ENCODE measurements at places on chromosomes 6 and 20.

DNA sequence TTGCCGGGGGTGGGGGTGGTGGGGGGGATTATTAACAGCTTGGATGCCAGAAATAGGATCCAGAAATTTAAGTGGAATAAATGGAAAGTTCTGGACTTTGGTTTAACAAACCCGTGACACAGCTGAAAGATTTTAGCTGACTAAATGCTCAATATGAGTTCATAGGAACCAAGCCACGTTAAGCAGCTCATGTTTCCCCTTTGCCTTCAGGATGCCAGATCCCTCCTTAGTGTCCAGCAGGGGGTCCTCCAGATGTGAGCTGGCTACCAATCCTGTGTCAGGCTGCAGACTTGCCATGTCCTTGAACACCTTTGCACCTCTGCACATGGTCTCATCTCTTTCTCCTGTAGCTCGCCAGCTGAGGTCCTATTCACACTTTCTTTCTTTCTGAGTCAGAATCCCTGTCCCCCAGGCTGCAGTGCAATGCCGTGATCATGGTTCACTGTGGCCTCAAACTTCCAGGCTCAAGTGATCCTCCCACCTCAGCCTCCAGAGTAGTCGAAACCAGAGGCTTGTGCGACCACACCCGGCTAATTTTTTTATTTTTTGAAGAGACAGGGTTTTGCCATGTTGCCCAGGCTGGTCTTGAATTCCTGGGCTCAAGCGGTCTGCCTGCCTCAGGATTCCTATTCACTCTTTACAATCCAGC, 133.3 kb upstream of the ARMC2 start:
- DNase-seq: no peak

- DNase-seq: no peak
Observed at GRCh38 chr20:60395991-60396390, 437.8 kb downstream of the CDH26 start.

DNA sequence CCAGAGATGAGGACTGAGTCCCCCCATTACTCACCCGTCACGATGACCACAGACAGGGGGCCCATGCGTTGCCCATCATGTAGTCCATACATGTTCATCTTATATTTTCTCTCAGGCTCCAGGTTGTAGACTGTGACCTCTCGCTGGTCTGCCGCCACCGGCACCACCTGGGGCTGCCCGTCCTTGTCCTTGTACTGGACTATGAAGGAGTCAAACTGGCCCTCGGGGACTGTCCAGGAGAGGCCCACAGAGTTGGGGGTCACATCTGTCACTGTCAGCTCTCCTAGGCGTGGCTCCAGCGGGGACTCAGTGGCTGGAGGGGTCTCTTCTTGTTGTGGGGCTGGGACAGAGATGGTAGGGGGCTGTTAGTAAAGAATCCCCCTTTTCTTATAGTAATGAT, 35.4 kb downstream of the CYP21A2 start:
- DNase-seq: no peak

- DNase-seq: no peak
Observed at GRCh38 chr6:114304304-114304887, 38.4 kb downstream of the HS3ST5 start.

DNA sequence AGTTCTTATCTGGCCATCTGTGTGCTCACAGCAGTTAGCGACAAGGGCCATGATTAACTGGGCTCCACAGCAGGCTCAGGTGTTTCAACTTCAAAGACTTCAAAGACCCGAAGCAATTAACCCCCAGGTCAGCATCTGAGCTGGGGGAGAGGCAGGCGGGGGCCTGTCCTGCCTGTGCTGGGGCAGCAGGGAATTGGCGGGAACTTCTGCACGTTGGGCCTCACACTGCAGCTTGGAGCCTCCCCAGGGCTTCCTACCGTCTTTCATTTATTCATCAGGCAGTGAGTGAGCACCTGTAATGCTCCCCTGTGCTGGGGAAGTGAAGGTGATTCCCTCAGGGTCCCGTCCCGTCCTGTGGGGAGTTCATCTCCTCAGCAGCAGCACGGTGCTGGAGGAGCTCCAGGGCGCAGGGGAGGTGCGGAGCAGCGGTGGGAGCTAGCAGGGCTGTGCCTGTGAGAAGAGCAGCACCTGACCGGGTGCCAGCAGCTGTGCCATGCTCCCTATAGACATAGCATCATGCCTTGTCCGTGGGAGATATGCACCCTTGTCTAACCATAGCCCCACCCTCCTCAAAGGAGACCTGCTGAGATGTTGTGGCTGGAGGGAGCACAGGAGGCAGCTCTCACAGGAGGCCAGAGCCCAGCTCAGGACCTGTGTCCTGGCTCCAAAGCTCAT, 51.8 kb upstream of the FRMD1 start:
- no peak for DNase-seq

- no peak for DNase-seq
Observed at GRCh38 chr6:111565326-111566221, 40.1 kb downstream of the TRAF3IP2 start.

- no peak for DNase-seq
Observed at GRCh38 chr6:151004383-151005024, 139.0 kb downstream of the MTHFD1L start.

GRCh38 chr6:145224450-145224849, 510.9 kb downstream of the EPM2A start:
- DNase-seq: no peak

- DNase-seq: peak; percentile 19
Observed at GRCh38 chr20:24381886-24382285, 87.5 kb upstream of the SYNDIG1 start.

DNA sequence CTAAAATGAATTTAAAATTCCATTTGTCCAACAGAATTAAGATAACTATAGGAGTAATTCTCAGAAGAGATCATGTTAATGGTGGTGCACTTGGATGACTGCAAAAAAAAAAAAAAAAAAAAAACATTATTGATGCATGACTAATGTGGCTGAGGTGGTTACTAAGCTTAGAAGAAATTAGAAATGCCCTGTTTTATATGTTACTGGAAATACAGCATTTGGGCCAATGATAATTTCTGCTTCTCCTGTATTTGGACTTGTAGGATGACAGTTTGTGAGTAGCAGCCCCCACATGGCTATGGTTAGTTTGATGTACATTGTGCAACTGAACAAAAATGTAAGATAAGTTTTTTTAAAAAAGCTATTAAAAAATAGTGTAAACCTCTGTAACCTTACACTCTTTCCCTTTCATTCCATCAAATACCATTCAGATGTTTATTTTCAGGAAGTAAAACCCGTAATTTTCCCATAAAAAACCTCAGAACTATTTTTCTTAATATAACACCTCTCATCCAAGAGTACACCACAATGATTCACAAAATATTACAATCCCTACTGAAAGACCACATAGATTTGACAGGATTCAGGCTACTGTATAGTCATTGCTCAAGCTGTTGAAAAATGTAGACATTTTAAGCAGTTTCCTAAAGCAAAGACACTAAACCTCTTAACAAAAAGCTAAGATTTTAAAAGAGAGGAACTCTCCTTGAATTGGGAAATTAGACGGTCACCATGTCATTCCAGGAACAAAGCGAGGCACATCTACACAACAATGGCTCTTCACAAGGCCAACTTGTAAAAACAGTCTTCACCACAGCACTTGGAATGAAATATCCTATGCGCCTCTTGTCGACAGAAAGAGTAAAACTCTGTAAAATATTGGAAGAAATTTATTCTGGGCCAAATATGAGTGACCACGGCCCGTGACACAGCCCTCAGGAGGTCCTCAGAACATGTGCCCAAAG, 83.0 kb downstream of the WDR27 start:
- DNase-seq: no peak

GRCh38 chr20:41095110-41095969, 42.0 kb upstream of the PLCG1 start:
- no peak for DNase-seq

- DNase-seq: no peak
Observed at GRCh38 chr6:147769496-147770087, 261.1 kb downstream of the SAMD5 start.

DNA sequence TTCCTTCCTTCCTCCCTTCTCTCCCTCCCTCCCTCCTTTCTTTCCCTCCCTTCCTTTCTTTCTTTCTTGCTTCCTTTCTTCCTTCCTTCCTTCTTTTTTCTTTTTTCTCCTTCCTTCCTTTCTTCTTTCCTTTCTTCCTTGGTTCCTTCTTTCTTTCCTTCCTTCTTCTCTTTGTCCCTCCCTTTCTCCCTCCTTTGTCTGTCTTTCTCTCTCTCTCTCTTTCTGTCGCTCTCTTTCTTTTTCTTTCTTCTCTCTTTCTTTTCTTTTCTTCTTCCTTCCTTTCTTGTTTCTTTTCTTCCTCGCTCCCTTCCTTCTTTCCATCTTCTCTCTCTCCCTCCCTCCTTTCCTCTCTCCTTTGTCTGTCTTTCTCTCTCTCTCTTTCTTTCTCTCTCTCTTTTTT, 601.9 kb upstream of the JAG1 start:
- no peak for DNase-seq

- DNase-seq: no peak
Observed at GRCh38 chr6:81808851-81809570, 56.5 kb upstream of the TENT5A start.

DNA sequence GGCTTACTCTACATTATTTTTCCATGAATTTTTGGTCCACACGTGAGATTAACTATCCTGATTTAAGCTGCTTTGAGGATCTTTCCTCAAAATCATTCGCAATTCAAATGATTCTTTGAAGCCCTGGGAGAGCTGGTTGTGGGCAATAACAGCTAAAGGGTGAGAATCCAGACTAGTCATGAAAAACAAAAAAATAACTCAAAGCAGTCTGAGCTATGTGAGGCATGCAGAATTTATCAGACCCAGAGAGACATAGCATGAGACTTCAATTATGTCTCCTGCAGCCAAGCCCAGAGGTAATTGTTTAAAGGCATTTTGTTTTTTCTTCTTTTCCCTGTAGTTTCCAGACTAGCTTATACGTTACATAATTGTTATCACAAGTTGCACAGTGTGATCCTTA, 517.3 kb upstream of the PTCHD4 start:
- DNase-seq: no peak

DNA sequence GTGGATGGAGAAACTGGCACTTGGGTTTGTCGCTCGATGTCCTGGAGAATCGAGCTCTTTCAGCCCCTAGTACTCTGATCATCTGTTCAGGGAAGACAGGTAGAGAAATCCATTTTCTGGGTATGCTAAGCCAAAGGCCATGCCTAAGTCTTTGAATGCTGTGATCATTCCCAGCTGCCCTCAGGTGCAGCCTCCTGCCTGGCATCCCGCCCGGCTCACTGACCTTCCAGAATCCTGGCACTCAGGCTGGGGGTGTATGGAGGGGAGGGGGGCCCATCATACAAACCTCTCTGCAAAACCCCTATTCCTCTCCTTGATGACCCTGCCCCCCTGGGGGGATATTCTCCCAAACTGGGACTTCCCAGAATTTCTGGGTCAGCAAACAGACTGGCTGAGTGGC, 28.6 kb downstream of the C20orf203 start:
- no peak for DNase-seq

All from ecto neural progenitor cell (in vitro differentiated cells).